Activated T-helper 2 cell treated with anti-CD3 and anti-CD28 coated beads, Interferon-gamma antibody, Interleukin-2, Interleukin-4, amounts not matched to agents 10 μg/mL and 5 μg/mL and 100 μg/mL, durations not matched to agents 14 hours and 24 hours and 36 hours (primary cell): ENCODE measurements at places on chromosomes 2 and 18. TPM values are rescaled to one million over a fixed set of nuclear protein-coding genes. Genes with fewer than 3 reads are reported as not detected.

Gene LRRC30
- not detected in 2 replicates for total RNA-seq

DNA sequence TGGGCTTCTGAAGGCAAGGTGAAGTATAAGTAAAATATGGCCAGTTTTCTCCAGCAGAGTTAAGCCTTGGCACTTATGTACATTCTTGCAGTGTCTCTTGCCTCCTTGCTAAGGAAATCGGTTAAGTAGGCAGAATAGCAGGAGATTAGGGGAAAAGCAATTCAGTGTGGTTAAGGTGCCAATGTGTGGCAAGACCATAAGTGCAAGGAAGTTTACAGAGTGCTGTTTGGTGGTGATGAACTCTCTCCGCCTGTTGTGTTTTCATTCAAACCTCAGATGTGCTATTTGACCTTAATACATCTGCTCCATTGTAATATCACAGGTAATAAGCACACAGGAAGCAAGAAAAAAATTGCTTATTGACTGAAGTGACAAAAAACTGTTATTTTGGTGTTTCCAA is 156.1 kb downstream of the MGAT5 start:
- no peak for DNase-seq

Gene RAB6D
- 0.07 TPM in 1 of 2 replicates, not detected in the other for total RNA-seq

Gene CPO
- not detected in 2 replicates for total RNA-seq

DNA sequence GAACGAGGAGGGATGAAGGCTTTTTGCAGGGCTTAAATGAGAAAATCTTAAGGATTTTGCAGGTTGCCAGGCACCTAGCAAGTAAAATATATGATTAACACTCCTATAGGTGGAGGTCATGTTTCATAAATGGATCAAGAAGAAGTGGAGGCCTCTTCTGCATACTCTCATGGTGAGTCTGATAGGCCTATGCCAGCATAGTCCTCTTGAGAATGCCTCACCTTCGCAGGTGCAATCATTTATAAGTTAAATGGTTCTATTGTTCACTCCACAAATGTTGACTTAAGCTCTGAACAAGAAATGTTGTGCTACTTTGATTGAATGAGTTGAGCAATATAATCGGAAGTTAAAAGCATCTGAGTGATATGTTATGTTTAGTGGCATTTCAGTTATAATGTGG is 12.1 kb downstream of the LRRTM1 start:
- no peak for DNase-seq

- DNase-seq = no peak
Measured at GRCh38 chr18:36582988-36583745, 245.6 kb downstream of the TPGS2 start.

- DNase-seq = peak; percentile 88
Measured at GRCh38 chr2:99180755-99181623, at the start of the genes MITD1 and MRPL30. TSS of gene MITD1 (minus strand) at chr2:99181058. CDS start at chr2:99180981, 77 bp downstream. TSS of gene MRPL30 (plus strand) at chr2:99181184. CDS start at chr2:99186204, 5,020 bp downstream.

Gene EPB41L3
- total RNA-seq = 1.6 and 1.9 TPM in 2 replicates

DNA sequence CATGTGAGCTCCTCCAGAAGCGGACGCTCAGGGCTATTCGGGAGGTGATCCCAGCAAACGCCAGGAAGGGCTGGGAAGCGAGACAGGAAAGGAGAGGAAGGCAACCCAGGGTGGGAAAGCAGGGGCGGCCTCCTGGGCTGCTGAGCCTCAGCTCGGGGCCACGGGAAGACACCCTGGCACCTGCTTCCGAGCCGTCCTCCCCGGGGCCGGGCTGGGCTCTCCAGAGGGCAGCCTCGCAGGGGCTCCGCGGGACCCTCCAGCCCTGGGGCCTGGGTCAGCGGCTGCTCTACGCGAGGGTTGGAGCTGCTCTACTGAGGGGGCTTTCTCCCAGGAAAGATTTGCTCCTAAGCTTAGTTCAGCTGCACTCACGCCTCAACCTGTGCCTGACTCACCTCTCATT is 34.0 kb downstream of the TIMM21 start:
- no peak for DNase-seq

DNA sequence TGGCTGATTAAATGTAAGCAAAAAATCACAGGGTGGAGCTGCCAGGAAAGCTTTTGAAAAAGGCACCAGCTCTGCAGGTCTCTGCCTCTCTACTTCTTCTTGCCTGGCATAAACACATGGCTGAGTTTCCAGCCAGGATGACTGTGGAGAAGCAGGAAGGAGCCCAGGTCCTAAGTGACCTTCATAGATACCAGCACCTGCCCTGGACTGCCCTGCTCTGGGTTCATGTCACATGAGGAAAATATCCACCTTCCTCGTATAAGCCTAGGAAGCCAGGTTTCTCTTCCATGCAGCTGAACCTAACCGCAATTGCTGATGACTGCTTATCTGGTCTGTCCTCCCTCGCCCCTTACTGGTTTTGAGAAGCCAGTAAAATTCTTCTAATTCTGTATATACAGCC is 47.8 kb upstream of the CREB1 start:
- no peak for DNase-seq

Gene KRTCAP3
- 6.2 and 7.5 TPM in 2 replicates for total RNA-seq

Gene MROH2A
- not detected in 2 replicates for total RNA-seq

DNA sequence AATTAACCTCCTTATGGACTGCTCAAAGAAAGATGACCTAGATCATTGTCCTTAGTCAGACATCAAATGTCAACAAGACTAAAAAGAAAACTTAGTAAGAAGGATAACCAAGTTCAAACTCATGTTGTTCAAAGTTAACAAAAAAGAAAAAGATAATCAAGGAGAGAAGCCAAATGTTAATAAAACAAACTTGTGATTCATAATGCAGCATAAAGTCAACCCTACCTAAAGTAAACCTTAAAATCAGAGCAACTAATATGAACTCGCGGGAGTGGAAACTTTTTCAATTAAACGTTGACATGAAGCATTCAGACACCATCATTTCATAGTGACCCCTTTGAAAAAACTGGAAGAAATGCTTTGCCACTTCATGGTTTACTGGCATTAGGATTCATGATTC is 52.9 kb downstream of the DNER start:
- DNase-seq = no peak

Gene SLC40A1
- 1.8 and 2.4 TPM in 2 replicates for total RNA-seq

Gene POTEJ
- not detected in 2 replicates for total RNA-seq

DNA sequence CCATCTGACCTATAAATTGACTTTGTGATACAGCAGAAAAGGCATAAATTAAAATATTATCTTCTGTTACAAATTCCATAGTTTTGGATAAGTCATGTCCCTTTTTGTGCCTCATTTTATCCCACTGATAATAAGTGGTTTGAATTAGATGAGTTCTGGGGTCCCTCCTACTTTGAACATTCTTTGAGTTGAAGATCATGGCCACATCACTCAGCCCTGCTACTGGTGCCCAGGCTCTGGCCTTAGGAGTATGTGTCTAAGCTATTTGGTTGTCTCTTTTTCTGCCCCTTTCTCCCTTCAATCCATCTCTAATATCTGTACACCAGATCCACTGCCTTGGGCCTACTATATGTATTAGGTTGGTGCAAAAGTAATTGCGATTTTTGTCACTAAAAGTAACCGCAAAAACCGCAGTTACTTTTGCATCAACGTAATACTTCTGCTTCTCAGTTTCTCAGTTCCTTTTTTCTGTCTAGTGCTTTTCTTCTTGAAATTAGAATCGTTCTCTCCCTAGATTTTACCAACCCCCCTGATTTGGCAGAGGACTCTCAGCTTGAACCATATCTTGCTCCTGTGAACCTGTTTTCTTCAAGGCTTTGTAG is 362.5 kb upstream of the TNP1 start:
- no peak for DNase-seq

- DNase-seq = no peak
Measured at GRCh38 chr2:85434696-85435095, 16.2 kb downstream of the SH2D6 start.

Gene SFXN5
- total RNA-seq = 18.4 and 18.5 TPM in 2 replicates

Gene CHRNG
- total RNA-seq = not detected in 2 replicates

- no peak for DNase-seq
Measured at GRCh38 chr2:158695305-158695704, 99.8 kb upstream of the DAPL1 start.

DNA sequence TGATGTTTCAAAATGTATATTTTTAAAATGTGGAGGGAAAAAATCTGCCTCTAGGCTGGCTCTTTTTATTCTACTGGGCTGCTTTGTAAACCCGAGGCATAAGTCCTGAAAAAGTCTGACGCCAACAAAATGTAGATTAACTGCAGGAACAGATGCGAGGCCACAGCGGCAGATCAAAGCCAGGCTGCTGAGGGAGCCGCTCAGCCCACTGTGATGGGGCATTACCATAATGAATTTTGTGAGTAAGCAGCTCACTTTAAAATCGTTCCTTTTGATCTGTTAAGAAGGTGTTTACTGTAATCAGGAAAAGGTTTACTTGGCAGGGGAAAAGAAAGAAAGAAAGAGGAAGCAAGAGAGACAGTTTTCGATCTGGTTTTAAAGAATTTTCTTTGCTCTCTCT is 269.0 kb downstream of the ICOS start:
- no peak for DNase-seq

Gene SH3BP4
- 0.05 and 0.66 TPM in 2 replicates for total RNA-seq

GRCh38 chr2:66507673-66508201 is 72.8 kb downstream of the MEIS1 start:
- no peak for DNase-seq

Gene SPP2
- total RNA-seq = not detected in 2 replicates

DNA sequence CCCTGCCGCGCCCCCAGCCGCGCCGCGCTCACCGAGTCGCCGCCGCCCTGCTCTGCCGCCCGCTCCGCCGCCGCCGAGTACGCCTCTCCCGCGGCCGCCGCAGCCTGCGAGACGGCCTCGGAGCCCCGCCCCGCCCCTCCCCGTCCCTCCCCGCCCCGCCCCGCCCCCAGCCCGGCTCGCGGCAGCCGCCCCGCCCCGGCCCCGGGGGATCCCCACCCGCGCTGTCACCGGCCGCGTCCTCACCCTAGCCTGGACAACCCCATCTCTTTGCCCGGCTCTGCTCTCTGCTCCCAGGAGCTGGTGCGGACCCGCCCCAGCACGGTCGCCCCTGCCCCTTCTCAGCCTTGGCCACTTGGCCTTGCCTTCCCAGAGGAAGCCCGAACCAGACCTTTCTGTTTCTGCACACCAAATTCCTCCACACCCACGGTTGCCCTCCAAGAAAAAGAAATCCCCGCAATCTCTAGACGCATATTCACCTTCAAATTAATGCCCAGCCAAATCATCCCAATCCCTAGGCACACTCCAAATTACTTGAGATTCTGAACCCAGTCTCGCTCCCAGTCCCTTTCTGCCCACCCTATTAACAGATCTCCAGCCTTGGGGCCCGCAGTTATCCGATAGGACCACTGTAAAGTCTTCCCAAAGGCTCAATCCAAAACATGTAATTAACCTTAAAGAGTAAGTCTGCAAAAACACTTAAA is at the start of gene CYRIA:
Gene CYRIA (minus strand): TSS at position 87 of the 701 bp plus-strand sequence. CDS start 77,715 bp downstream, outside the sequence.
- peak; percentile 46 for DNase-seq
